ENCODE measurements at places on chromosomes 1 and 21. TPM values are rescaled to one million over a fixed set of nuclear protein-coding genes. Genes with fewer than 3 reads are reported as not detected.

Gene OR2T11
- not detected for total RNA-seq

Gene TBX15
- 0.17 TPM for total RNA-seq

Gene TSPAN2
- 1.0 TPM for total RNA-seq

Gene OPRD1
- not detected for total RNA-seq

Gene SLC35F3
- total RNA-seq: 23.3 TPM

Gene MROH9
- not detected for total RNA-seq
